ENCODE measurements at places on chromosomes 7 and 10.

- DNase-seq: no peak
Measured at GRCh38 chr10:3151889-3152565, 20.6 kb downstream of the PITRM1 start.

GRCh38 chr7:136023134-136023869 lies 46.1 kb upstream of the MTPN start:
- no peak for DNase-seq

GRCh38 chr7:18889436-18889835 lies 228.0 kb downstream of the TWIST1 start:
- no peak for DNase-seq

DNA sequence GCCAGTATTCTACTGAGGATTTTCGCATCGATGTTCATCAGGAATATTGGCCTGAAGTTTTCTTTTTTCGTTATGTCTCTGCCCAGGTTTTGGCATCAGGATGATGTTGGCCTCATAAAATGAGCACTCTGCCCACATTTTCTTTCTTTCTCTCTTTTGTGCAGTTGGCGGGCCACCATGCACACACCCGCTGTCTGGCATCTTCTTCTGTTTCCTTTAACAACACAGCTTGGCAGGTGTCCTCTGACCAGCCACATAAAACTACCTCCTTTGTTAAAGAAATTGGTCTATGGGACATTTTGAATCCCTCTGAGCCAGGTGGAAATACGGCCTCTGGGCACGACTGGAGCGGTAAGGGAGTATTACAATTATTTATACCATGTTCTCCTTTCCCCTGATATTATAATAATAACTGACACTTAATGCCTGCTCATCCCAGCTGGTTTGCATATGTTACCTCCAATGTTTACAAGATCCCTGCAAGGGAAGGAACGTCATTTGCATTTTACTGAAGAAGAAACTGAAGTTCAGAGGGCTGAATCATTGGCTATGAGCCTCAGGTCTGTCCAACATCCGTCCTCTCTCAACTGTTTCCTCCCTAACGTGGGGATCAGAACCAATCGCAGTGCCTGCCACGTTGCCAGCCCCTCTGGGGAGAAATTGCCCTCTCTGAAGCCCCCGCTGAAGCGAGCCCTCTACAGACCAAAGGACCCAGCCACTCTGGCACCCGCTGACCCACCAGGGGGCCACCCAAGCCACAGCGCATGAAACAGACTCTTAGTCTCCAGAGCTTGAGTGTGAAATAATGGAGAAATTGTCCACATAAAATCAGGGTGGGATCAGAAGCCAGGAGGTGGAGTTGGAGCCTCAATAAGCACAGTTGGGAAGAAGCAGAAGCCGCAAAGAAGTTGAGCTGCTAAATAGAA lies 125.0 kb upstream of the FOXK1 start:
- no peak for DNase-seq

DNA sequence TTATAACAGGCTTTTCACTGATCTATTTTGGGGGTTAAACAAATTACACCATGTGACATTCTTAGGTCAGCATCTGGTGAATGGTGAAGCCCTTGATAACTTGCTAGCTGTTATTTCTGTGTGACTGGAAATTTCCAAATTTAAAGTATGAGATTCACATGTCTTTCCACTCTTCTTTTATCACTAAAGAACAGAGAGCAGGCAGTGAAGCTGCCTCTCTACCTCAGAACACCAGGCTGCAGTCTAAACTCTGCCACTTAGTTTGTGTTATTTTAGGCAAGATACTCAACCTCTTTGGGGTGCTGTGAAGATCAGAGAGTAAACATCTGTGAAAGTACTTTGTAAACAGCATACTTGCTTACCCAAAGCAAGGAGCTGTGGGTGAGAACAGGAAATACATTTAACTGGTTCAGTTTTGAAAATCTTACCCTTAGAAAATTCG lies 15.5 kb upstream of the SP4 start:
- DNase-seq: no peak

DNA sequence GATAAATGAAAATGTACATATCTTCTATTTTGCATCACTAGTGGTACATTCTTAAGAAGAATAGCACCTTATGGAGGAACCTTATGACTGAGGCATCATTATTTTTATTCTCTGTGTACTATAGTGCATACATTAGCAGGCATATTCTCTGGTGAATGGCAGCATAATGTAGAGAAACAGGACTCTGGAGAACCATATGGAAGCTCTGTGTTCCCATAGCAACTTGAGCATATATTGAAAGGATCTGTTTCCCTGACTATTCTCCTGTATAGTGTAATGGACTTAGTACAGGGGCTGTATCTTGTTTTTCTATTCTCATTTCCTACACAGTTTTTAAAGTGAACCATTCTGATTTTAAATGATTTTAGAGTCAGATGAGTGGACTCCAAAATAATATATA lies 128.4 kb upstream of the SMIM30 start:
- DNase-seq: no peak

- no peak for DNase-seq
Measured at GRCh38 chr10:44339218-44339617, 45.7 kb downstream of the CXCL12 start.

DNA sequence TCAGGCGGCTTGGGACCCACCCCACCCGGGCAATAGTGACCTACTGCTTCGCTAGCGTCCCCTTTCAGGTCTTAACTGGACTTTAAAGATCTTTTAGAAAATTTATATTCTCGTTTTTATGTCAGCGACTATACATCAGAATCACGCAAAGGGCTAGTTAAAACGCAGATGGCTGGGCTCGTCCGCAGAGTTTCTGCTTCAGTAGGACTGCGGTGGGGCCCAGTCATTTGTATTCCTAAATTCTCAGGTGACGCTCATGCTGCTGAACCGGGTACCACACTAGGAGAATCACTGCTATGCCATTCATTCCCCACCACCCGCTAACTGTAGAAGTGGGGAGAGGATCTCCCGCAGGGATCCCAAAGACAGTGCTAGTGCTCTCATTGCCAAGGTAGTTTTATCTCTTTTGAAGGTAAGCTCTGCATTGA lies 12.0 kb upstream of the SP8 start:
- DNase-seq: no peak

DNA sequence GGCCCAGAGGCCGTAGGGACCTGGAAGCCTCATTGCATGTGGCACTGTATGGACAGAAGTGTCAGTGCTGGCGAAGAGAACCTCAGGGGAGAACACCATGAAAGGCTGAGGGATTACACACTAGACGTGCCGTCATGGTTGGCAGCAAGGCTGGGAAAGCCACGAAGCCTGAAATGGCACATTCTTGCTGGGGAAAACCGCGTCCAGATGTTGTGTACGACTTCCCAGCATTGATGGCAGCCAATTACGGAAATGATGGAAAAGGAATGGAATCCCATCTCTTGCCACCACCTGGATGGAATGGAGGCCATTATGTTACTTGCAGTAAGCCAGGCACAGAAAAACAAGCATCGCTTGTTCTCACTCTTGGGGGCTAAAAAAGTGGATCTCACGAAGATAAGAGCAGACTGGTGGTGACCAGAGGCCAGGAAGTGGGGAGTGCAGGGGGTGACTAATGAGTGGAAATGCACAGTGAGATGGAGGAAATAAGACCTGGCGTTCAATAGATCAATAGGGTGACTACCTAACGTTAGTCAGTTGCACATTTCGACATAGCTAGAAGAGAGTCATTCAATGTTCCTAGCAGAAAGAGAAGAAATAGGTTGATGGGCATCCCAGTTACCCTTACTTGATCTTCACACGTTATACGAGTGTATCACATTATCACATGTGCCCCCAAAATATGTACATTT lies 14.6 kb upstream of the PWWP2B start:
- DNase-seq: peak; percentile 90

DNA sequence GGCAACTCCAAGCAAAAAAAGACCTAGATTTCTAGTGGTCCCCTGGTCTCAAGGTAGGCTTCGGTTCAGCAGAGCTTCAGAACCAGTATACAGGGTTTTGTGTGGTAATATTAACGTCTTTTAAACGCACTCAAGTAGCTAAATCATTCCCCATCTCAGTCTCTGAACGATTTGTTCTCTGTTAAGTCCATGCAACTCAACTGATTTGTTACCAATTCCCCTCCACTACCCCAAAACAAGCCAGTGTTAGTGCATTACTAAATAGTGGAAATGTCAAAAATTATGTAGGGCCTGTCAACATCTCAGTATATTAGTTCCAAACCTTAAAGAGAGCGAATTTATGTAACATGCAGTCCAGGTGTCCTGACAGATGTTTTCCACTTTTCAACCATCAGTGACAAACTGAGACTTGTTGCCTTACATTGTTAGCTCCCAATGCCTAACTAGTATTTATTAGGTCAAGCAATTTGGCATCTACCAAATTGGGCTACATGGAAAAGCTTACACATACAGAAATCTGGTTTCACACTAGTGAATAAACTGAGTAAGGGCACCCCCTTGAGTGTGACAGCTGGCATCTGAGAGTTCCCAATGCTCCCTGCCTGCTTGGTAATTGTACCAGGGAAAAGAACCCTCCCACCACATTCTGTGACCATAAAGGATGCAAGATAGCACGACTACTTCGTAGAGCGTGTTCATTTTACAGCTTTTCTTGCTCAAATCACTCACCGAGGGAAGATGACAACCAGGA lies 12.2 kb downstream of the HNRNPA2B1 start:
- no peak for DNase-seq

DNA sequence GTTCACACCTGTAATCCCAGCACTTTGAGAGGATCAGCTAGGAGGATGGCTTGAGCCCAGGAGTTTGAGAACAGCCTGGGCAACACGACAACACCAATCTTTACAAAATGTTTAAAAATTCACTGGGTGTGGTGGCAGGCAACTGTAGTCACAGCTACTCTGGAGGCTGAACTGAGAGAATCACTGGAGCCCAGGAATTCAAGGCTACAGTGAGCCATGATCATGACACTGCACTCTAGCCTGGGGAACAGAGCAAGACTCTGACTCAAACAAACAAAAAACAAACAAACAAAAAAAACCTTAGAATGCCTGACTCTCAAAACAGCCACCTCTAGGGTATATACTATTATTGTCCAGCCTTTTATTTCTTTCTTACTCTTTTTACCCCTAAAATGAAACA lies 56.5 kb upstream of the PAPSS2 start:
- no peak for DNase-seq

DNA sequence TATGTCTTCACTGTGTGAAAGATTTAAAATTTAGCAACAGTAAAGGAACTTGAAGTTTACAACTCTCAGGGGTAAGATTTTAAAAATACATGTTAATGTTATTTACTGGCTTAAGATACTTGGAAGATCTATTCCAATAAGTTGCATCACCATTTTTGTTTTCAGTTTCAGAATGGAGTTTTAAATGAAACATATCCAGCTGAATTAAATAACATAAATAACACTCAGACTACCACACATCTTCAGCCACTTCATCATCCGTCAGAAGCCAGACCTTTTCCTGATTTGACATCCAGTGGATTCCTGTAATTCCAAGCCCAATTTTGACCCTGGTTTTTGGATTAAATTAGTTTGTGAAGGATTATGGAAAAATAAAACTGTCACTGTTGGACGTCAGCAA lies 44.3 kb downstream of the AHR start:
- DNase-seq: no peak
